ENCODE measurements at places on chromosomes 12 and 14.

DNA sequence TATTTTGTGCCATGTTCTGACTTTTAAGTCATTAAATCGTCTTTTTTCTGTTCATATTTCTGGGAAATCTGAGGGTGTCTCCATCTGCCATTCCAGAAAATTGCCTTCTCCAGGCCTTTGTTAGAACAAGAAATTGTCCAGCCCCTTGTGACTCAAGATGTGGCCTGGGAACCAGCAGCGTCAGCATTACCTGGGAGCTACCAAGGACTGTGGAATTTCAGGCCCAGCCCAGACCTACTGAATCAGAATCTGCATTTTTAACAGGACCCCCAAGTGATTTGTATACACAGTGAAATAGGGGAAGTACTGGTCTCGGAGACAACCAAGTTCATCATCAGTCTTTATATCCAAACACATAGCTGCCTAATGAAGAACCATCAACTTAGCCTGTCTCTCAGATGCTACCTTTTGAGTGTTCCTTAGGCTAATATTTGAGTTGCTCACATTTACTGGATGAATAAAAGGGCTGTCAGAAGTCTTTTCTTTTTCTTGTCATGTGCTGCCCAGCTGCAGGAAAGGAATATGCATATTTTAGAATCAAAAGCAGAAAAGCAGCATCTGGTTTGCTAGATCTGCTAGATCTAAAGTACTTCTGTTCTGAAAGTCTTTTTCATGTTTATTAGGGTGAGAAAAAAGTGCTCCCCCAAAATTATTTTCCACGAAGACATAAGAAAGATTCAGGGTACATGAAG is 21.2 kb downstream of the GPHB5 start:
- DNase-seq = no peak

DNA sequence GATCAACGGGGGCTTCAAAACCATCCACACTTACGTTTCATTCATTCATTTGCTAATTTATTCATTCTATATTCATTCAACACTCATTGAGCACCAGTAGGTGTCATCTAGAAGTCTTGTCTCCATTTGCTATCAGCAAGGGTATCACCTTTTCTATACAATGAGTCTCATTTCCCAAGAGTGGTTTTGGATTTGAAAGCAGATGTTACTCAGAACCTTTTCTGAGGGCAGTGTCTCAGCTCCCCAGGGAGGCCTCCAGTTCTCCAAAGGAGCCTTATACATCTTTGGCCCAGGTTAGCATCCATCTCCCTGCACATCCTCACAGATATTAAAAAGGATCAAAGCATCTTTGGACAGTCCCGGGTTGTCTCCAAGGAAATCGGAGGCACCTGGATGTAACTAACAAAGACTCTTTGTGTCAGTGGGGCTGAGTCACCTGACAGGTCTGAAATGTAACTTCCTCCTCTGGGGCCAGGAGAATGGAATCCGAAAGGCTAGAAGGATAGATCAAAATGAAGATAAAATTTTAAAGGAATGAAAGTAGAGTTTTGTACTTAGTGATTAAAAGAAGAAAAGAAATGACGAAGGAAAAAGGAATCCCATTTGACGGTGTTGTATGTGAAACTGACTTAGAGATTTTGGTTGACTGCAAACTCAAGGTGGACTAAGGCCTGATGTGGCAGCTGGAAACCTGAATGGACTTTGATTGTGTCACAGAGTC is 103.0 kb downstream of the VCPKMT start:
- DNase-seq = no peak

GRCh38 chr12:61538951-61539350 is 721.3 kb upstream of the USP15 start:
- no peak for DNase-seq

DNA sequence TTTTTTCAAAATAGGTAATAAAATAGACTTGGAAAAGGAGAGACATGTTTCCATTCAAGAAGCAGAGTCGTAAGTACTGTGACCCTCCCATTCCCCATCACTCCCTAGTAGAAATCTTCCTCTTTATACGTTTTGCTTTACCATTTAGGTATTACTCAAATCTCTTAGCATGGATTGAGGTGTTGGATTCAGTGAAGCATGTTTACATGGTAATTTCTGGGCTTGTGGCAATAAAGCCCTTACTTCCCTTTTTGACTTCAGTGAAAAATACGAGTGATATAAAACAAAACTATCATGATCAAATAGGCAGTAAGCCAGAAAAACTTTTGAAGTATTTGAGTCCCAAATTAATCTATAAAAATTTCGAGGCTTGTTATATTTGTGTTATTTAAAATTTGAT is 27.4 kb downstream of the RAB21 start:
- no peak for DNase-seq

DNA sequence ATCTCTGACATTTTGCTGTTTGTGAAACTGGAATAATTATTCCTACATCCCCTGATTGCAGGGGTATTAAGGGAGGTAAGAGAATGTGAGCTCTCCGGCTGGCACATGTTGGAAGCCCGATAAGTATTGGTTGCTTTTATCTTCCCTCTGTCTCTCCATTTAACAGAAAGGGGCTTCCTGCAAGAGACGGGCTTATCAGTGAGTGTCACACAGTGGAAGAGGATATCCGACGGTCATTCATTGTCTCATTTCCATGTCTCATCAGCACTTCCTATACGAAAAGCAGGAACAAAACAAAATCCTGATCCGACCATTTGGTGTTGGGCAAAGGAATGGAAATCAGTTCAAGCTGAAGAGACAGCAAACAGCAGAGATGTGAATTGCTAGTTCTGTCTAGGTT is 10.7 kb downstream of the DYRK4 start:
- no peak for DNase-seq

DNA sequence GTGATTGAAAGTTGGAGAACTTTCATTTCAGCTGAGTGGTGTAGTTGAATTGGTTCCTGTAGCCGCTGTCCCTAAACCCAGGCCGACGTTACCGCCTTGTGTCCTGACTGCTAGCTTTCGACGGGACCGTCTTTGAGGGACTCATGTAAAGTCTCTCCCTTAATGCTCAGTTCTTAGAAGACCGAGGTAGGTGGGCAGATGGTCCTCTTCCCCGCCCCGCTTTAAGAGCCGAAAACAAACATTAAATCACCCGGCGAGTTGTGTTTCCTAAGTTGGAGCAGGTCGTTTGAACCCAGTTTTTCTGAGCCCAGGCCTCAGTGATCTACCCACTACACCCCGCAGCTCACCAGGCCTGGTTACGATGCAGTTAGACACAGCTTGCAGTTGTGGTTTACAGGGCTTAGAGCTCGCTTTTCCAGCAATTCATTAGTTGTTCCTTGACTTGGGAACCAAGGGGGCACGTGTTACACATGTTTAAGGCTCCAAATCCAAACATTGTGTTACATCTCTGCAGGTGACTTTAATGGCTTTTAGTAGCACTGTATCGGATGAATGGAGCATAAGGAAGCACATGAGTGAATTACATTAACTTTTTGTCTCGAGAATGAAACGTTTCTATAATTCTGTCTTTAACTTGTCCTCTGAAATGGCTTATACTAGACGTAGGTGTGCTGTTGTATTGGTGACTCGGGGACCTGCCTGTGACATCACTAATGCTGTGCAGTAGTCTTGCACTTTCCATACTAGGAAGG is 790 bp downstream of the NEDD1 start:
- DNase-seq = peak; percentile 12

GRCh38 chr14:93892923-93893558 is 34.1 kb upstream of the FAM181A start:
- DNase-seq = peak; percentile 81
